NK-92 treated with Interleukin-12 subunit alpha and Interleukin-12 subunit beta, amount 100 ng/mL, for 24 hours (cell line): ENCODE measurements at places on chromosomes 2 and 18.

- DNase-seq, result no peak
These were observed 50.6 kb downstream of the SH3BP4 start for GRCh38 chr2:235002198-235003095.

- no peak for DNase-seq
These were observed 7.6 kb upstream of the TNS1 start for GRCh38 chr2:218010140-218010983.

DNA sequence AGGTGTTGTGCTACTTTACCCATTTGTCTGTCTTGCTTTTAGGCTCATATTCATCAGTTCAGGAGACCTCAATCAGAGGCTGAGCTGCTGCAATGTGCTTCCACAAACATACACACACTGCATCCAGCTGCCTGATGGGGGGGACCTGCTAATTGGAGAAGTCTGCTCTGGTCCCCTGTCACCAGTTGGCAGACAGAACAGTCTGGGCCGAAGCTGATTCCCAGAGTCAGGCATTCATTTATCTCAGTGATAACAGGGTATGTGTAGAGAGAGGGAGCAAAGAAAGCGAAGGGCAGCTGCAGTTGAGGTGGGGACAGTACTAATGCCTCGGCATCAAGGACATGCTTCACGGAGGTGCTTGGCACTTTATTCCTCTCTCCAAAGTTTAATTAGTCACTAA, 584.3 kb upstream of the PIK3C3 start:
- no peak for DNase-seq

GRCh38 chr2:101831351-101831865, 133.9 kb downstream of the MAP4K4 start:
- peak; percentile 6 for DNase-seq

- DNase-seq, result no peak
These were observed 6.6 kb upstream of the OXER1 start for GRCh38 chr2:42770288-42771131.

GRCh38 chr2:55408918-55409868, 10.5 kb downstream of the CCDC88A start:
- no peak for DNase-seq
